ENCODE measurements at places on chromosomes 5 and 9. TPM values are rescaled to one million over a fixed set of nuclear protein-coding genes. Genes with fewer than 3 reads are reported as not detected.

The CBY3 gene
- 0.44 TPM for total RNA-seq

The APBA1 gene
- 0.08 TPM for total RNA-seq

The IL4 gene
- not detected for total RNA-seq

The FOXI1 gene
- not detected for total RNA-seq

The RELL2 gene
- 9.8 TPM for total RNA-seq

Data from CD8-positive, alpha-beta T cell (primary cell).